ENCODE measurements at places on chromosomes 5 and 9.
A peak's percentile ranks its signal among the peaks of the same experiment; 100 is the strongest.

GRCh38 chr9:2214707-2215106, 199.6 kb downstream of the SMARCA2 start:
- DNase-seq = no peak

GRCh38 chr9:136808075-136808805, 492 bp downstream of the RABL6 start:
- no peak for DNase-seq

DNA sequence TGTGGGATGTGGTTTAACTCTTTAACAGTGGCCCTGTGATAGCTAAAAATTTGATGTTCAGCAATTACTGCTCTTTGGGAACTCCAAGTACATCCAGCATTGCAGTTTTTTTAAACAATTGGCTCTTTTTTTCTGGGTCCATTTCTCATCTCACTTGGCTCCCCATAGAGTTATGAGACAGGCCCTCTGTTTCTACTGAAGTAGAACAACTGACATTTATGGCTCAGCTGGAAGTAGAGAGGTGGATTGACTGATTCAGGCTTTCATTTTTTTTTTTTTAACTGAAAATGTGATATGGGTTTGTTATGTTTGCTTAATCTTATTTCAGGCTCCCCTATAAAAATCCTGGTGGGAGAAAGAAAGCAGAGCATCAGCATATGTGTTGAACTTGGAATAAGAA, 96.6 kb upstream of the CD180 start:
- no peak for DNase-seq

DNA sequence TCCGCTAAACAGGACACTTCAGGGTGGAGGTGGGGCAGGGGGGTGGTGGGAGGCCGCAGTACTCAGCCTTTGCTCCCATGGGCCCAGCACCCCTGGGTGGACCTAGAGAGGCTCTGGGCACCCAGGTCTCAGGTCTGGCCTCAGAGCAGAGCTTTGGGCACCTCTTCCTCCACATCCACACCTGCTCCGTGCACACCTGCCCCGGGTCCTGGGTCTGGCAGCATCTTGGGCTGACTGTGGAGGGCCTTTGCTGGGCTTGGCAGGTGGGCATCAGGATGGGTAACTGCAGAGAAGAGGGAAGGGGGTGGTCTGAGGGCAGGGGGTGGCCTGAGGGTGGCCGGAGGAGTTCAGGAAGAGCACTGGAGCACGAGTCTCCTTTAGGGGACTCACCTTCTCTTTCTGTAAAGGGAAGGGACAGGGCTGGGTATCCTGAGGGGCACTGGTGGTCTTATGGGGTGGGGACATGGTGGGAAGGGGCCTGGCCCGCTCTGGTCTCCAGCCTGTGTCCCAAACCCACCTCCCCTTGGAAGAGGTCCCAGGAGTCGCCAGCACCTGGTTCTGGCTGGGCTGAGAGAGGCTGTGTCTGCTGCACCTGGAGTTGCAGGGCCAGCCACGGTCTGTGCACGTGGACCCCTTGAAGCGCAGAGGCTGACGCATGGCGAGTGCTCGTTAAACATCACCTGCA, 106.7 kb upstream of the IER5L start:
- DNase-seq = no peak

GRCh38 chr5:165277661-165278060, 1772.2 kb downstream of the MAT2B start:
- DNase-seq = no peak

- DNase-seq = no peak
Observed at GRCh38 chr5:154590093-154590724, 112.2 kb upstream of the HAND1 start.

DNA sequence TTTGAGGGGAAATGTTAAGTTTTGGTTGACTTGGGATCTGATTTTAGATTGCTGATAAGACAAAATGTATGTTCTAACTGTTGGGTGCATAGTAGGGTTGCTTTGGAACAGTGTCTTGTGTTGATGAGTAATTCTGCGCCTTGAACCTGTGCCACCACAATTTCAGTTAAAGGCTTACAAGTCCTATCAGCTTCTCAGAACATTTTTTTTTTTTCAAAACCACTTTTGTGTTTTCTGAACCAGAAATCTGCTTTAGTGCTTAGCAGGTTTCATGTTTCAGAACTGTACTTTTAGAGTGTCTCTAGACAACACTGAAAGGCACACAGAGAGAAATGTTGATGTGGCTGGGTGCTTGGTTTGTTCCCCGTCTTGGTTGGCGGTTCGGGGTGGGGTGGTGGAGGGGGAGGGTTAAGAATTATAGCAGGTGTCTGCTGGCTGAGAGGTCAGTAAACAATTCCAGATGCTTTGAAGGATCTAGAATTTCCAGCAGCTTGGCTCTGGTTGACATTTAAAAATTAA, 84.6 kb downstream of the ANKRD55 start:
- no peak for DNase-seq

DNA sequence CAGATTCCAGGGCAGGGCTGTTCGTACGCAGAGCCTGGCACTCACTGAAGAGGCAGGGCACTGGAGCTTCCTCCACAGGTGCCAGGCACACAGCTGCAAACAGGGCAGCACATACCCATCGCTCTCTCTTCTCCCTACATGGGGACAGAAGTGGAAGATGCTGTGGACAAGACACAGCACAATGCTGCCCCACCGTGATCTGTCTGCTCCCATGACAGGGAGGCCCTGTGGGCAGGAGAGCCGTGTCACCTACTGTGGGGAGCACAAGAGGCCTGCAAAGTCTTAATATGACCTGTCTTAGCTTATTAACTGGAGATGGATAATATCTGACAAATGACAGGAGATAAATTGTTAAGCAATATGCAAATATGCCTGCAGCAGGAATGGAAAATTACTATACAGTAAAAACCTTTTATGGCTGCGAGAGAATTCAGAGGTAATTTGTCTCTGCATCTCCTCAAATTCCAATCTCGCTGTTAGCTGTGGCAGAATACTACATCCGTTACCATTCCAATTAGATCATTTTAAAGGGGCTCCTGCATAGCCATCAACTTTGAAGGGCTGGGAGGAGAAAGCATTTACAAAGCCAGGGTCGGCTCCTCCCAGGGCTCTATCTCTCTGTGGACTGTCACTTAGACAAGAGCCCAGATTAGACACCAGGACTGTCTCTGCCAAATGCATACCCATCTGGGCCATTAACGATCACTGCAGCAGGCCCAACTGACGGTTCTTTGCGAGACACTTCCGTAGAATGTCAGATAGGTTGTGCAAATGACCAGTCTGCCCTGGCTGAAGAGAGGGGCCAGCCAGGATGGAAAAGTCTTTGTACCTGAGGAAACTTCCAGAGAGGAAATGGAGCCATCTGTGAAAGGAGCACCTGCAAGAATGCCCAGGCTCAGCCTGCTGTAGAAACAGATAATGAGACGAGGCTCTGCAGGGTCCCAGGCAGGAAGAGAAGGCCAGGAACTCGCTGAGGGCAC, 90.7 kb upstream of the FSTL4 start:
- no peak for DNase-seq

DNA sequence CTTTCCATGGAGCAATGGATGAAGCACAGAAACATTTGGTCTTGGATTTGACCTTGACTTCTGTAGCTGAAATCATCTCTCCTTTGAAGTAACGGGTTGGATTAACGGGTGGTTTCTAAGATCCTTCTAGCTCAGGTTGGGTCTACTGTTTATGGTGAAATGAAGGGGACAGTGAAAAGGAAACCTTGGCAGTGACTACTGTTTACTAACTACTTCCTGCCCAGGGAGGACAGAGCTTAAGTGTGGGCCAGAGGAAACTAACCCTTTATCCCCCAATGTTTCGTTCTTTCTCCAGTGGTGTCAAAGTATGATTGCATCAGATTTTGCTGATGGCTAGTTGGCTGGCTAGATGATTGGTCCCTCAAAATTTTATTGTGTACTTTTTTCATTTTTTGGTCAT, 22.2 kb downstream of the SKP2 start:
- no peak for DNase-seq

DNA sequence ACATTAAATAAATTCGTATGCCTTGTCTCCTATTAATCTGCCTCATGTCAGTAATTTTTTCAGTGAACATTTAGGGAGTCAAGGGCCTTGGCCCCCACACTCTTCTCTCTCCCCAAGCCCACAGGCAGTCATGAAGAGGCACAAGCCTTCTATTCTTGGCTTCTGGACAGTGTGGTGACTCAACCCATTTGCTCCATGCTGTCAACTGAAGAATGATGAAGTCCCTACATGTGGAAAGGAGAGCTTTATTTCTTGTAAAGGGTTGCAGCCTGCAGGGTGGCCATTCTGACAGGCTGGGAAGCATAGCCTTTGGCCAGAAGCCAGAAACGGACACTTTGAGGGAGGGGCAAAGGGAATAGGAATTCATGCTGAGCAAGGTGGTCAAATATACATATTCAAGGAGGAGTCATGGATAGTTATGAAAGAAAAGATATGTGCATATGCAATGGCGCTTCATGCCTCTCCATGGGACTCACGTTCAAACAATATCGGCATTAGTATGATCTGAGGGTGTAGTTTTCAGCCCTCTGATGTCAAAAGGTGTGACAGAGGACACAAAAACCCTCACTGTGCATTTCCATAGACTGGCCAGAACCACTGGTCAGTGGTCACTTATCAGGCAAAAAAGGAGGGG, 31.3 kb downstream of the ANKRA2 start:
- DNase-seq = peak; percentile 52

DNA sequence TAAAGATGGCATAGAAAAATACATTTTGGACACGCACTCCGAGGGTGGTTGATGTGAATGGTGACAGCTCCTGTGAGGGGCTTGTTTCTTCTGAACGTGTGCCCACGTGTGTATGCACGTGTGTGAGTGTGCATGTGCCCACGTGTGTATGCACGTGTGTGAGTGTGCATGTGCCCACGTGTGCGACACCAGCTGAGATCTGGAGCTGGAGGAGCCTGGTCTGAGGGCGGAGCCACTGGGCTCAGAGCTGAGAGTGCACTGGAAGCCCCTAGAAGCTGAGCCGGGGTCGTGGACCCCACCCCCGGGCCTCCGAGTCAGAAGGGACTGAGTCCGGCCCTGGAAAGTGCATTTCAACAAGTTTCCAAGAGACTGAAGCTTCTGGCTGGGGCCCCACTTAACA, 282.5 kb upstream of the IRX4 start:
- DNase-seq = no peak

- no peak for DNase-seq
Observed at GRCh38 chr9:107603281-107603680, 113.7 kb upstream of the KLF4 start.

GRCh38 chr5:36704131-36704530, 97.7 kb downstream of the SLC1A3 start:
- no peak for DNase-seq

DNA sequence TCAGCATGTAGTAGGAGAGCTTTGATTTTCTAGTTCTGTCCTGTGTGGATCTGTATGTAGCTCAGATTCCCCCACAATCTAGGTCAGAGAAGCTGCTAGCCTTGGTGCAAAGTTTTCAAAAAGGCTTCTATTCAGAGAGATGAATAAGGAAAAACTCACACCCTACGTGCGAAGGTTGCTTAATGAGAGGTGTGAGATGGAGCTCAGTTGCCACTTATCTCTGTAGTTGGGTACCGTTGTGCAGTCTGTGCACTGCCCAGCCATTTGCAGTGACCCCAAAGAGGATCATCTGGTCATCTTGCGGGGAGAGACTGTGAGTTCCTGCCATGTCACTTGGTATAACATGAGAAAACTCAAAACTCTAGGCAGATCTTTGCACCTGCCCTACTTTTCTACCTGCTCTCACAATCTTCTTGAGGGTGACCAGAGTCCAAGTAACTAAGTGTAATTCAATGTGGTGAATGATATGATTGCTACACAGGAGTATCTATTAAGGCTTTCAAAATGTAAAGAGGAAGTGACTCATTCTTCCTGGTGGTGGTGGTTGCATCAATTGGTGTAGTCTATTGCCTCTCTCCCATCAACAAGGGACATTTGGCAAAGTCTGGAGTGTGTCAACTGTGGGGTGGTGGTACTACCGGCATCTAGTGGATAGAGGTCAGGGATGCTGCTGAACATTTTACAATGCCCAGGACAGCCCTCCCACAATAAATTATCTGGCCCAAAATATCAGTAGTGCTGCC, 65.2 kb downstream of the TMC1 start:
- DNase-seq = peak; percentile 80

DNA sequence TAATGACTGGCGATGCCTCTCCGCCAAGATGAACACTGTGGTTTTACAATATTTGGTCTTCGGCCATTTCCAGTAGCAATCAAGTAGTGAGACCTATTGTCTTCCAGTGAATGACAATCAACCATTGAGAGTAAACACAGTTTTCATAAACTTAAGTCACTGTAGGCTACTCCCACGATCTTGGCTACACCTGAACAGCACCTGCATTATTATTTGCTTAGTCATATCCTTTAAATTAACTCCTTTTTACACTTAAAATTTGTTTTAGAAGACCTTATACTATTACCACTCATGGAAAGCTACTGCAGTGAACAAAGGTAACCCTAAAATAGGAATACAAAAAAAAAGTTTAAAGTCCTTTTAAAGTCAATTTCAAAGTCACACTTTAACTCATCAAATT, 58.2 kb downstream of the ZNF354C start:
- no peak for DNase-seq

- DNase-seq = no peak
Observed at GRCh38 chr5:122263352-122264030, 48.5 kb upstream of the SNCAIP start.

DNA sequence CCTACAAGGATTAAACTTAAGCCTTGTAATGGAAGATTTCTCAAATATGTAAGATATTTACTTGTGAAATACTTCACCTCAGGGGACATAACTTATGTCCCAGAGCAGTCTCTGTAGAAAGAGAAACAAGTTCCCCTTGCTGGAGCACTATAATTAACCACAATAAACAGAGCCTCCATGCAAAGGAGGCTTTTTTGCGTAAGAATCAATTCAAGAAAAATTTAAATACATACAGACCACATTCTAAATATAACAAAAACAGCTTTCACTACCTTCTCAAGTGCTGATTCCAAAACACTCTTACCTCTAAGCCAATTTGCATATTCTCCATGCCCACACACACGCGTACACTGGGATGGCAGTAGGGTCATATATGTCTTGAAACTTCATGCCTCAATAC, 30.7 kb upstream of the CCNB1 start:
- DNase-seq = peak; percentile 13

DNA sequence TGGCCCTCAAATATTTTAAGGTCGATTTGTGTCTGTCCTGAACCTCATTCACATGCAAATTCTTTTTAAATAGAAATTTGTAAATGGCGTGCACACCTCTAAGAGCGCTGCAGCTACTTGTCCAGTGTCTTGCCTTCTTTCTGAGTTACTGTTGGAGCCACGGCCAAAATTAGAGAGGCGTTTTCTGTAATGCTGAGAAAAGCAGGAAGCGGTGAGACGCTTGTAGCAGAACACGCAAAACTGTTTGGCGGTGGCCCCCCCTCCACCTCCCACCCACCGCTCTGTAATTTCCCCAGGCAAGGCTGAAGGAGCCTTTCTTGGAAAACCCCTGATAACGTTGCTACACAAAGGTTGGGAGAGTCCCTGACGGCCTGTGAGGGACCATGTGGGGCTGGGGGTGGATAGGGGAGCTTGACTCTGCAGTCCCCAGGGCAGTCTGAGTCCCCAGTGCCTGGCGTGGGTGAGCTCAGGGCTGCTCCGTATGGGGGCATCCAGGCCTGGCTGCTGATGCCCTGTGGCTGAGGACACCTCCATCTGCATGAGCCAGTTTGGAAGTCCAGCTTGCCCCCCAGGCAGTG, 96.5 kb downstream of the GADD45G start:
- no peak for DNase-seq

- no peak for DNase-seq
Observed at GRCh38 chr5:95763941-95764340, 32.8 kb downstream of the RHOBTB3 start.

All from GM04504 (cell line).